ENCODE measurements at places on chromosomes 2 and 18. TPM values are rescaled to one million over a fixed set of nuclear protein-coding genes. Genes with fewer than 3 reads are reported as not detected.
A peak's percentile ranks its signal among the peaks of the same experiment; 100 is the strongest.

GRCh38 chr18:56575819-56576663 lies 62.4 kb downstream of the TXNL1 start:
- DNase-seq = peak; percentile 45

DNA sequence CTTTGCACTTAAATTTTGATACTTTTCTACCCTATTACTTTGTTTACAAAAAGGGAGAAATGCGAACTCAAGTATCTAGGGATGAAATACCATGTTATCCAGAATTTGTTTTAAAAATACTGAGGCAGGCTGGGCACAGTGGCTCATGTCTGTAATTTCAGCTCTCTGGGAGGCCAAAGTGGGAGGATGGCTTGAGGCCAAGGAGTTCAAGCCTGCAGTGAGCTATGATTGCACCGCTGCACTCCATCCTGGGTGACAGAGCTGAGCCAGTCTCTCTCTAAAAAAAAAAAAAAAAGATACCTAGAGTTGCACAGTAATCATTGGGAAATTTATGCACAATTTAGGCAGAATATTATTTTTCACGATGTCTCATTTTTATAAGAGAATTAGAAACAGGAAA lies 12.4 kb upstream of the VAPA start:
- no peak for DNase-seq

DNA sequence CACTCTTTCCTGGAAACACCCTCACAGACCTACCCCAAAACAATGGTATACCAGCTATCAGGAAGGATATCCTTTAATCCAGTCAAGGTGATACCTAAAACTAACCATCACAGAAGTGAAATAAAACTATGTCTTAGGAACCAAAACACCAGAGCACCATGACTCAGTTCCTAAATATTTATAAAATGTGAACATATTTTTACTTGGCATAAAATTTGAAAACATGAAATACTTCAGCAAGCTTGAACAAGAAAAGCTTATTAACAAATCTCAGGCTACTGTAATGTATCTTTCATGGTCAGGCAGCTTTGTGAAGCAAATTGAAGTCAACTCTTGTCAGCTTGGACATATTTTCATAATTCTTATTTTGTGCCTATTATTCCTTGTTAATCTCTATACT lies 440.8 kb upstream of the CDH20 start:
- DNase-seq = no peak

C2orf78 gene
- not detected for total RNA-seq

- no peak for DNase-seq
These were observed 92.5 kb downstream of the DGKD start for GRCh38 chr2:233446606-233447305.

TMEM150A gene
- 6.4 TPM for total RNA-seq

ALK gene
- total RNA-seq = 0.08 TPM

ZNF804A gene
- total RNA-seq = 0.08 TPM

DNA sequence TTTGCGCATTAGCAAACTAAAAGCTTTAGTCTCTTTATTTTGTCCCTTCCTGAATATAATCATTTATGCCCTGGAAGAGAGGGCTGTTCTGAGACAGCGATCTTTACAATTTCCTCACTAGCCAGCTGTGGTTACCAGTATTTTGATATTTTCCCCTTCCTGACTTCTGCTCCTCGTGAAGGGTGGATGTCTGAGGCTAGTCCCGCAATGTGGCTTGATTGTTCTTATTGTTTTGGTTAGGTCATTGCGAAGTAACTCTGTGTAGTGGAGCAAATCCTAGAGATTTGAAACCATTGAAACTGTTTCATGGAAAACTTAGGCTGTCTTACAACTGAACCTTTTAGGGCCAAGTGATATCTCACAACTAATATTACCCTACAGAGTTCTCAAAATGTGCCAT lies 2.4 kb downstream of the MRPL33 start:
- DNase-seq = no peak

- peak; percentile 80 for DNase-seq
These were observed 85.5 kb downstream of the TMEM247 start for GRCh38 chr2:46564811-46565241.

TRIM43 gene
- not detected for total RNA-seq

DNA sequence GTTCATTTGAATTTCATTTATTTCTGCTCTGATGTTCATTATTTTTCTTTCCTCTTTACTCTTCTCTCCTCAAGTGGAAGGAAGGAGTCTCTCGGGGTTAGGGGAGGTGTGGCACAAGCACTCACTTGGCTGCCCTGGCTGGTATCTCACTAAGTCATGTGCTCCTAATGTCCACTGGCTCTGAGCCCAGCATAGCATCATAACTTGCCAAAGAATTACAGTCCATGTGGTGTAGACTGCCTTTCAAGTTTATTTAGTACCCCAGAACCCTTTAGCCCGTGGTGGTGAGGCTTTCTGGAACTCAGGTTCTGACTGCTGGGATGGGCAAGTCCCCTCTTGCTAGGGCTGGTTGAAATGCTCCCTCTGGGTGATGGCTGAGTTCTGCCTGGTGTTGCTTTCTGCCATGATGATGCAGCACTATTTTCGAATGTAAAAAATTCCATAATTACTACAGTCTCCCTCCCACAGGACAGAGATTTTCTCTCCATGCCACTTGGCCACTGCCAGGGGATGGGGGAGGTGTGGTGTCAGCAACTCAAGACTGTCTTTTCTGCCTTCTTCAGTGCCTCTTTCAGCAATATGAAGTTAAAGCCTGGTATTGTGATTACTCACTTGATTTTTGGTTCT lies 22.2 kb downstream of the SPAG16 start:
- DNase-seq = peak; percentile 32

DNA sequence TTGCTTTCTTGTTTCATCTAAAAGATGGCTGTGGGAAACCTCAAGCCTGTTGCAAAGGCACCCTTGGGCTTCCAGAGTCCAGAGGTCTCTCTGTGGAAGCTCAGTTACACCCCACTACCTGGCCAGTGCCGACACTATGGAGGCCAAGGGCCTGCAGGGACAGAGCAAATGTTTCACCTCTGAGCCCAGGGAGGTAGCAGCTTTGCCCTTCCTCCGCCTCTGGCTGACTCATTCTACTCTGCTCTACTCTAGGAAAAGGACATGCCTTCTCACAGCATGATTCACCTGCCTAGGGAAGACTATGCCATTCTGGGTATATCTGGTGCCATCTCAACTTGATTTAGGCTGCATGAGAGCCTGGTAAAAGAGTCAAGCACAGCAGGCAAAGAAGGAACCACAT lies 12.2 kb downstream of the MYOM1 start:
- no peak for DNase-seq

- DNase-seq = peak; percentile 72
These were observed 44.7 kb downstream of the MRPS5 start for GRCh38 chr2:95076705-95077529.

DNA sequence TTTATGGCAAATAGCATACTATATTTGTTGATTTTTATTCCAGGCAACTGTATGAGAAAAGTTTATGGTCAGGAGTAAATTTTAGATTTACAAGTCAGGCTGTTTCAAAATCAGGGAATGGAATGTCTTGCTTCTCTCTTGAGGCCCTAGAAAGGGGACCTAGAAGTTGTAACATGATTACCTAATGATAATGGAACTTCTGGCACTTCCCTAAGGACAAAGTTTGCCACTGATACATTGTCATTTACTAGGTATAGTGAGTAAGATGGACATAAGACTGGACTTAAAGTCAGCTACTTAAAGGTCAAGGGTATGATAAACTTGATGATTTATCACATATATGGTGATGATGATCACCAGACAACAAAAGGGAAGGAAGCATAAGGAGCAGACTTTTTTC lies 103.3 kb upstream of the VRK2 start:
- no peak for DNase-seq

LRP1B gene
- 0.19 TPM for total RNA-seq

GRCh38 chr2:95530734-95531133 lies 46.2 kb upstream of the TRIM43B start:
- no peak for DNase-seq

SERPINB13 gene
- total RNA-seq = not detected

DNA sequence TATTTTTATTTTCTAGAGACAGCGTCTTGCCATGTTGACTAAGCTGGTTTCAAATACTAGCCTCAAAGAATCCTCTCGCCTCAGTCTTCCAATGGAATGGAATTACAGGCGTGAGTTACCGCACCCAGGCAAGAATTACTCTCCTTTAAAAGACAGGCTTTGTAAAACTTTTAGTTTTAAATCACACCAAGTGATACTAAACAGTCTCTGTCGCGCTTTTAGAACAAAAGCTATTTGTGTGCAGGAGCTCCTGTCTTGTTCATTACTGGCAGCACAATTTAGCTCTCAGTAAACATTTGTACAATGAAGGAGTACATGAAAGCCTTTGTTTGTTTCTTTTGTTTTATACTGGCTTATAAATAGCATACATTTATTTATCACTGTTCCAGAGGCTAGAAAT lies 1719.2 kb upstream of the PIK3C3 start:
- DNase-seq = no peak

DNA sequence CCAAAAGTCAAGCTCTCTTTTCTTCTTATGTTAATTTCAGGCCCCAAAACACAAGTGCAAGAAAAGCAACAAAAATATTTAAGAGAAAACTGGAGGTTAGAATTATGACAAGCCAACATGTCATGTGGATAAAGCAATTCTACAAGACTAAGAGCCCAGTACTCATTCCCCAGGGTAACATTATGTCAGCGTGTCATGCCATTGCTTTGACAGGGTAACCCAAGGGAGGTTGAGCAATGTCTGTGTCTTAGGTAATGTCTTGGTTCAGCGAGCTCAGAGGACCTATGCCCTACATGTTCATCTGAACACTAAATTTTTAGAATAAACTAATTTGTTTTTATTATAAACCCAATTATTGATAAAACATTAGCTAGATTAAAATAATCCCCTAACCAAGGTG lies 173.2 kb upstream of the ZNF804A start:
- no peak for DNase-seq

DNA sequence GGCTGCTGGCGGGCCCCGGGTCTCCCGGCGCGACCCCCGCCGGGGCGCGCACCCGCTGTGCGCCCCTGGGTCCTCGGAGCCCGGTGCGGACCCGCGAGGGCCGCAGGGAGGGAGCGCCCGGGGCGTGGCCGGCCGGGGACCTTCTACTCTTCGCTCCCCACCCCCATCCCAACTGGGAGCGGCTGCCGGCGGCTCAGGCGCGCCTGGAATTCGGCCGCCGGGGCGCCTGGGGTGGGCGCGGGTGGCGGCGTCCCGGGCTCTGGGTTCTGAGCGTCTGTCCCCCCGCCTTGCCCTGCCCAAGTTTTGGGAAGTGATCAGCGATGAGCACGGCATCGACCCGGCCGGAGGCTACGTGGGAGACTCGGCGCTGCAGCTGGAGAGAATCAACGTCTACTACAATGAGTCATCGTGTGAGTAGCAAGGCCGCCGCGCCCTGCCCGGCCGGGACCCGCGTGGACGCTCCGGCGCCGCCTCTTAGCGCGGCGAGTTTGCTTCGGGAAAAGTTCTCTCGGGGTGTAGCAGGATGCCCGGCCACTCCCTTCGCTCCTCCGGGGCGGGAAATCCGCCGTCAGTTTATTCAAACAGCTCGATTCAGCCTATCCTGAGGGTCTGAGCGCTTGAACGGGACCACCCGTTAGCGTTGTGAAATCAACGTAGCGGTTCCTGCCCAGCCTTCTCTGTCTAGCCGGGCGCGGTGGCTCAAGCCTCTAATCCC lies 502 bp downstream of the TUBB6 start:
- peak; percentile 85 for DNase-seq

SLC5A7 gene
- not detected for total RNA-seq

ANKRD29 gene
- total RNA-seq = 7.1 TPM

REG1B gene
- total RNA-seq = not detected

RTP5 gene
- not detected for total RNA-seq

DNA sequence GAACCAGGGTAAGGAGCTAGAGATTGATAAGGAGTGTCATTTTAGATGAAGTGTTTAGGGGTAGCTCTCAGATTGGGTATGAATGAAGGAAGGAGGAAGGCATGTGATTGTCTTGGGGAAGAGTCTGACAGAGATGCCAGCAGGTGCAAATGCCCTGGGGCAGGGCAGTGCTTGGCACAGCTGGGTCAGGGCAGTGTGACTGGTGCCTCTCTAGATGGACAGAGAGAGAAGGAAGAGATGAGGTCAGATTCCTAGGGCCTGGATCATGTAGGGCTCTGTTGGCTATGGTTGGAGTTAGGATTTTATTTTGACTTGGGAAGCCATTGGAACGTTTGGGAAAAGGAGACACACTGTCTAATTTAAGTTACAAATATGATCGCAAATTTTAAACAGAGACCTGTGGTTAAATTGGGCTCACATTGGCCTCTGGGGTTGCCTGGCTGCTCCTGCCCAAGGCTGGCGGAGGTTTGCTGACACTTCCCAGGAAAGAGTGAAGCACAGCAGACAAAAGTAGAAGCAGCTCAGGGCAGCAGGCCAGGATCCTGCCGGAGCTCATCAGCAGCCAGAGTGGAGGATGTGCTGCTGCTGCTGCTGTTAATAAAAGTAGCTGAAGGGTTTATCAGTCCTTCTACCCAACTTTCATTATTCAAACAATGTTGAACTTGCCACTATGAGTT lies 32.7 kb upstream of the FHL2 start:
- DNase-seq = peak; percentile 80

RAD51AP2 gene
- total RNA-seq = 0.19 TPM

DNA sequence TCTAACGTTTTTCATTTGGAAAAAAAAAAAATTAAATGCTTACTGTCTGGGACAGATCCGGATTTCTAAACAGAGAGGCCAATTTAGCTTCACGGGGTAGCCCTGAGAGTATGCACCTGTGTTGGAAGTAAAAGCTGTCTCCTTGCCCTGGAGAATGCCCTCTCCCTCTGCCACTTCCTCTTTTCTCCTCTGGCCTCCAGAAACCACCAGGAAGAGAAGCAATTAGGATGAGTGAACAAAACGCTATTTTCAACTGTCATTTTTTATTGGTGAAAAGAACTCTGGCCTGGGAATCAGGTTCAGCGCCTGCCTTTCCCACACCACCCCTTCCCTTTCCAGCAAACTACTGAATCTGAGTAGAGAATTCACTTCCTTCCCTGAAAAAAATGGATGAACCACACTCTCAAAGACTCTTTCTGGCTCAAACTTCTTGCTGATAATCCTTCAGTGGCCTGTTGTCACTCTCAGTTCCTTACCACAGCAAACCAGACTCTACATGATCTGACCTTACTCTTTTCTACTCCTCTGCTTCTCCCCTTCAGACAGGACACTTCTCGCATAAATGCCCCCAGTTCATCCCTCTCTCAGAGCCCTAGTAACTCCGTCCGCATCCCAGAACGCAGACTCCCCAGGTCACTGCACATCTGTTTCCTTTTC lies 29.8 kb downstream of the KLF7 start:
- no peak for DNase-seq

DNA sequence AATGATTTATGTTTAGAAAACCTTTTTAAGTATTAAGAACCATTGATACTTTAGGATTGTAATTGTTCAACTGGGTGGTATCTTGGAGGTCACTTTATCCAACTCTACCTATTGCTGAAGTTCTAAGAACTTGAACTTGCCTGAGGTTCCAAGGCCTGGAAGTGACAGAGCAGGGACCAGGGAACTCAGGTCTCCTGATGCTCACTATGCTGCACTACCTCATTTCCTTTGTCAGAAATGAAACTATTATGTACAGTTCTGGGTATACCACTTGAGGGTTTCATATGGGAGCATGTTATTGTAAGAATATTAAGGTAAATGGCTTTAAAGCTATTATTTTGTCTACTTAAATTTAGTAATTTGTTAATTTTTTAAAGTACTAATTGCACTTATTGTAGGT lies 3.0 kb downstream of the MBD5 start:
- no peak for DNase-seq

SP140L gene
- 3.6 TPM for total RNA-seq

PLEKHH2 gene
- 0.69 TPM for total RNA-seq
